ENCODE measurements at places on chromosomes 7 and 10.

- no peak for DNase-seq
Measured at GRCh38 chr10:47296941-47297340, 3.1 kb upstream of the GDF10 start.

DNA sequence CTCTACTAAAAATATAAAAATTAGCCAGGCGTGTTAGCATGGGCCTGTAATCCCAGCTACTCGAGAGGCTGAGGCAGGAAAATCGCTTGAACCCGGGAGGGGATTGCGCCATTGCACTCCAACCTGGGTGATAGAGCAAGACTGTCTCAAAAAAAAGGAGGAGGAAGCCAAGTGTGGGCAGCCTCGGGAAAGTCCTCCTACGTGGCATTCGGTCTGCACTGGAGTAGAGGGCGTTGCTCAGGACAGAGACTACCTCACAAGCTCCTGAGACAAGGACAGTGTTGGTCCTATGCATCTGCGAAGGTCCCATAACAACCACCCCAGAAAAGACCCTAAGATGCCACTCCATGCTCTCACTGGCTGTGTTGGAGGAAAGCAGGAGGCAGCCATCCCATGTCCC is 10.0 kb upstream of the SERPINE1 start:
- no peak for DNase-seq

DNA sequence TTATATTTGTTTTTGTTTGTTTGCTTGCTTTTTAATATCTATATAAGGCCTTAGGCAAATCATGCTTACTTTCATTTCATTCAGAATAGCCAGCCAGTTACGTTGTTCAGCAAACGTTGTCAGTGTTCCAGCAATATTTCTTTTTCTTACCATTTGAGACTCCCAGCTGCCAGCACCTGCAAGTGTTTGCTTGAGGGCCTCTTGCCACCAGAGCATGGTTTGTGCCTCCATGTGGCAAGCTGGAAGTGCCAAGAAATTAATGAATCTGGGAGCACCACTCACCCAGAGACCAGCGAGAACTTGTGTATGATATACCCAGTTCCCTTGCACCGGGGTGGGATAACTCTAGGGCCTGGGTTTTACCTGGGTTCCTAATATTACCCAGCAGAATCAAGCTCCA is 177.1 kb upstream of the CSTF2T start:
- DNase-seq = no peak

DNA sequence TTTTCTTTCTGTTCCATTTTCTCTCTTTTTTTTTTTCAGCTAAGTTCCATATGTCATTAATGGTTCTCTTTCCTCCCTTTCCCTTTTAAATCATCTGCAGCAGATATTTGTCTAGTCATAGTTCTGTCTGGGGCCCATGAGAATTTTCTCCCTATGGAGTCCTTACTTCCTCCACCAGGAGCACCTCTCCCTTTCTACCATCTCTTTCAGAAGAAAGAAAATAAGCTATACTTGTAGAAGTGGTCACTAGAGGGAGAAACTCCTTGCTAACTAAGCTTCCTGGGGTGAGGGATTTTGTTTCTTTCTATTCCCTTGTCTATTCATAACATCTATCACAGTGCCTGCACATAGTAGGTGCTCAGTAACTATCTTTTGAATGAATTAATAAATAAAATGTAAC is 230.2 kb upstream of the HPS1 start:
- no peak for DNase-seq

DNA sequence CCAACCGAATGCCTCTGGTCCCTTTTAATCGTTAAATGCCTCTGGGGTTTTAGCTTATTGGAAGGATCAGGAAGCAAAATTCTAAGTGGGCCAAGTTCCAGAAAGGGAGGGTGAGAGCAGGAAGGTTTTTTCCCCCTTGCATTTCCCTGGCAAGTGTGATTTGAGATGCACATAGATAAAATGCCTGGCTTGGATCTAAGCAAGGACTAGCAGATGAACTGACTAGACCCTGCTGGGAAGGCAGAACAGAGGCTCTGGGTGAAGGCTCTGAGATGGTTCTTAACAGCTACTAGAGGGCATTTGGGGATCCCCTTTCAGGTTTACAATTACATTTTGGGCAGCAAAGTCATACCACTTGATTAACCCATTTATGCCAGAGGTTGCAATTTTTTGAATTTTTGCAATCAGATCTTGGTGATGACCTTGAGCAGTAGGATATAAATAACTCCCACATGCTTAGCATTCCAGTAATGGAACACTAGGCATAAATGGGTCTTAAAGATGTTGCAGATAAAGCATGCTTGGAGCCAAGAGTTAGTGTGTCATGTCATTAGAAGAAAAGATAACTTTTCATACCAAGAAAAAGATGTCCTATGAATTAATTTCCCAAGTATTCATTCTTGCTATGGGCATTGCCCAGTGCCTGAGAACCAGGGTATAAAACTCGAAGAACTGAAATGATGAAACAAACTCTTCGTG is 205.9 kb downstream of the SEC23IP start:
- DNase-seq = no peak

GRCh38 chr7:1886361-1887064 is 216.4 kb downstream of the ELFN1 start:
- DNase-seq = no peak

GRCh38 chr10:33052263-33052875 is 94.3 kb upstream of the ITGB1 start:
- no peak for DNase-seq

GRCh38 chr7:142616842-142617241 is 132.4 kb upstream of the PRSS1 start:
- no peak for DNase-seq

DNA sequence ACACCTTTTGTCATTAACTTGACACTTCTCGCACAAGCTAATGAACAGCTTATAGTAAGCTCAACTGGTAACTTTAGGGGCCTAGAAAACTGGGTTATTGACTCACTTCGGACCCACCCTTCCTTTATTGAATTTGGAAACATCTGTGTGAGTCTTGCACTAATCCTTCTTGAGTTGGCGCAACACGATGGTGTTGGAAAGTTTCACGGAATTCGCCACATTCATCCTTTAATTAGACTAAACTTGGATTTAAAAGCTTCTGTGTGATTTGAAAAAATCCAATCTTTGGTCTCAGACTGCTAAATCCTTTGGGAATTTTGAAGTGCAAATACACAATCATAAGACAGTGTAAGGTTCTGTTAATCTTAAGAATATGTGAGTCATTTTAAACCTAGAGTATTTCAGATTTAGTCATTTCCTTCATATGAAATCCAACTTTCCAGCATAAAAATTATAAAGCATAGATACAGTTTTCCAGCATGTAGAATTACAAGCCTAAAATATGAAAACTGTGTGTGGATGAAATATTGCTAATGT is 15.1 kb downstream of the FZD8 start:
- no peak for DNase-seq

DNA sequence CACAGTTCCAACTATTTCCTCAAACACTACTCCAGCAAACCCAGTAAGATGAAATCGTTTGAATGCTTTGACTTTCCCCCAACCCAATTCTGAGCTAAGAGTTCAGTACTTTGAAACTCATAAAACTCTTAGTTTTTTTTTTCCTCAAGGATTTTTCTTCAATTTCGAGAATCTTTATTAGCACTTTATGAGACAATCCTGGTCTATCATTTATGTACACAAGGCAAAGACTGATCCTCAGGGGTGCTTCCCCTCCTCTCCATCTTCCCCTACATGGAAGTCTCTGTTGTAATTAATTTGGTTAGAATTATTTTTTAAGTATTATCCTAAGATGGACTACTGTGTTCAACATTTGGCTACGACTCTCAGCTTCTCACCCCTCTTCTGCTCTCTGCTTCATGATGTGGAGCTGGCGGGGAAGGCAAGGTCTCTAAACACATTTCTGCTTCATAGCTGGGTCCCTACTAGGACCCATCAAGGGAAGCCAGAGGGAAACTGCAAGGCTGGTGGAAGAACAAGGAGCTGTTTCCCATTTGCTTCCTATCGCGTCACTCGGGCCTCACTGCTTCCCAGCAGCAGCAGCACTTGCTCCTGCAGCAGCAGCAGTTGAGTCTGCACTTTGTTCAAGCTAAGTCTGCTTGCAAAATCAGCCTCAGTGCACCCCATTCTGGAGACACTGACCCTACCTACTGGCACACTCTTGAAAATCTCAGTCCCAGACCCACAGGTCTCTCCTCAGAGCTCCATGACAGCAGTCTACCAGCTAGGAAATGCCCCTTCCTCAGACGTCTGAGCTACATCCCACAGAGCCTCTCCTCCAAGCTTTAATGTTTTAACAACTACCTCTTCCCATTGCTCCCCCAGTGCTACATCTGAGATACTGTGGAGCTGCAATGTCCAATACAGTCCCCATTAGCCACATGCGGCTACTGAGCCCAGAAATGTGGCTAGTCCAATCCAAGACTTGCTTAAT is 90.0 kb downstream of the CHCHD3 start:
- DNase-seq = peak; percentile 31

DNA sequence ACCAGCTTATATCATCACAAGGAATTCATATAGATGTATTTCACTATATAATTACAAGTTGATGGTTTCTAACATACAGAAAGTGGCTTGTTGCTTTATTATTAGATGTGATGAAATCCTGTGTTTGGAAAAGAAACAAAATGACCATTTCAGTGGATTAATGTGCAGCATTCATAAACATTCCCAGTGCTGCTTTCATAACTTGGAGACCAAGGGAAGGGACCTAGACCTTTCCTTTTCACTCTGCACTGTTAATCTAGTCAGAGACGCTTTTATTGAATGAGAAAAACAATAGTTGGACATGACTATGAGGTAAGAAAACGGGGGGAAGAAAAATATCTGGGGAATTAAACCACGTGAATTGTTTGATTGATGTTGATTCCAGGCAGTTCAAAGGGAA is 160.0 kb downstream of the HDAC9 start:
- DNase-seq = no peak

- no peak for DNase-seq
Measured at GRCh38 chr7:107442678-107443077, 27.2 kb upstream of the GPR22 start.

DNA sequence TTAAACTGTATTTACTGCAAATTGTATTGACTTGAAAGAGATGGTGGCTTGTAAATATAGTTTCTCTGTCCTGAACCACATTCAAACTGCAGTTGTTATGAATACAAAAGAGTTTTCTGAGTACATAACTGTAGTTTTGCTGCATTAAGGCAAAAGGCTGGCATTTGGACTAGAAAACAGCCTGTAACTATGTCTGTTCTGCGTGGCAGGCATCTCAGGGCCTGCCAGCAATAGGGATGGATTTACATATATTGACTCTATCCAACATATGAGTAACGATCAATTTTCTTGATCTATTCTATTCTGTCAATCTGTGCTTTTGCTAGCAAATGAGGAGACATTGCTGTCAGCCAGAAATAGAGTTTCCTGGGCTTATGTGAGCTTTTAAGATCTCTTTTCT is 174.6 kb downstream of the TMEM26 start:
- peak; percentile 8 for DNase-seq

GRCh38 chr10:6012121-6012905 is 35.0 kb upstream of the IL15RA start:
- DNase-seq = no peak

- DNase-seq = no peak
Measured at GRCh38 chr10:20870834-20871233, 26.3 kb downstream of the NEBL start.

DNA sequence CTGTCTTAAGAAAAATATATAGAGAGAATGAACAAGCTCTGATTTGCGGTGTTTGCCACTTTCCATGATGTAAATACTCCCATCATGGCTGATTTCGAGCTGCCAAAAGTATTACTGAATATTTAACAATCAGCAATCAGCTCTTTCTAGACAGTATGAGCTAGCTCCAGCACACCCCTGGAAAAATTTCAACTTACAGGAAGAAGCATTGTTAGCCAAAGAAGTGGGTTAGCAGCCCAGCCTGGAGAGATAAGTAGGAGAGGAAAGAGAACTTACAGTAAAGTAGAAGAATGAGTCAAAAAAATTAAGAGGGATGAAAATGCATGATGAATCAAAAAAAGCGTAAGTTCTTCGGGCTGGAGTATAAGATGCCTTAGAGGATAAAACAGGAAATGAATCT is 60.6 kb upstream of the ANK3 start:
- DNase-seq = no peak

GRCh38 chr10:70744617-70745143 is 40.5 kb downstream of the TBATA start:
- no peak for DNase-seq

- DNase-seq = no peak
Measured at GRCh38 chr7:100681491-100682227, 8.1 kb downstream of the GNB2 start.

DNA sequence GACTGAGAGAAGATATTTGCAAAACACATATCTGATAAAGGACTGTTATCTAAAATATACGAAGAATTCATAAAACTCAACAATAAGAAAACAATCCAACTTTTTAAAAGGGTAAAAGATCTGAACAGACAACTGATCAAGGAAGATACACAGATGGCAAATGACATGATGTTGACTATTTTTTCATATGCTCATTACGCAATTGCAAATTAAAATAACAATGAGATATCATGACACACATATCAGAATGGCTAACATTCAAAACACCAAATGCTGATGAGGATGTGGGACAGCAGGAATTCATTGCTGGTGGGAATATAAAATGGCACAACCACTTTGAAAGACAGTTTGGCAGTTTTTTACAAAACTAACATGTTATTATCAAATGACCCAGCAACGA is 8.9 kb downstream of the DENND11 start:
- no peak for DNase-seq

DNA sequence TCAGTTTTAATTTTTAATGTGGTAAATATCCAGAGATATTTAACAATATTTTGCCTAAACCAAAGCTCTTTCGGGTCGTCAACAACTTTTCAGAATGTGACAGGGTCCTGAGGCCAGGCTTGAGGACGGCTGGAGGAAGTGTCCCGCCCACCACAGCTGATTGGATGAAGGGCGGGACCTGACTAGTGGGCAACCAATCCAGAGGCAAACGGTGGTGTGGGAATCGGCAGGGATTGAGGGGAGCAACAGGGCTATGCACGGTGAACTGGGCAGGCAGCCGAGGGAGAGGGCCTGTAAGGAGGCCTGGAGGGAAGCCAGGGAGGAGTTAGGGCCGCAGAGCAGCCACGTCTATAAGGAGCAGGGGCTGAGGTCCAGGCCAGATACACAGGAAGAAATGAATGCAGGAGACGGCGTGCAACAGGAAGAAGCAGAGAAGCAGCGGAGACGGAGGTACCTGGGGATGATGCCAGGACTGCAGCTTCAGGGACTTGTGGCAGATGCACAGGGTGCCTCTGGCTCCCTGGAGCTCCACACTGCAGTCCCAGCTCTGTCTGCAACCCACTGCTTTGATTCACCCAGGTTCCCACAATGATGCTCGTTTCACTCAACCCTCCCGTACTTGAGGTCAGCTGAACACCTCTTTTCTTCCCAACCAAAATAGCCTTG is 46.1 kb upstream of the ZMIZ1 start:
- DNase-seq = peak; percentile 53

- peak; percentile 23 for DNase-seq
Measured at GRCh38 chr7:142908921-142909890, 23.7 kb upstream of the TRPV6 start.

GRCh38 chr7:139403601-139404000 is 43.9 kb downstream of the LUC7L2 start:
- DNase-seq = no peak

GRCh38 chr7:105028004-105028403 is 14.0 kb downstream of the KMT2E start:
- DNase-seq = no peak

All from Ammon's horn (tissue), 1 donor.